ENCODE measurements at places on chromosomes 6 and 20.

DNA sequence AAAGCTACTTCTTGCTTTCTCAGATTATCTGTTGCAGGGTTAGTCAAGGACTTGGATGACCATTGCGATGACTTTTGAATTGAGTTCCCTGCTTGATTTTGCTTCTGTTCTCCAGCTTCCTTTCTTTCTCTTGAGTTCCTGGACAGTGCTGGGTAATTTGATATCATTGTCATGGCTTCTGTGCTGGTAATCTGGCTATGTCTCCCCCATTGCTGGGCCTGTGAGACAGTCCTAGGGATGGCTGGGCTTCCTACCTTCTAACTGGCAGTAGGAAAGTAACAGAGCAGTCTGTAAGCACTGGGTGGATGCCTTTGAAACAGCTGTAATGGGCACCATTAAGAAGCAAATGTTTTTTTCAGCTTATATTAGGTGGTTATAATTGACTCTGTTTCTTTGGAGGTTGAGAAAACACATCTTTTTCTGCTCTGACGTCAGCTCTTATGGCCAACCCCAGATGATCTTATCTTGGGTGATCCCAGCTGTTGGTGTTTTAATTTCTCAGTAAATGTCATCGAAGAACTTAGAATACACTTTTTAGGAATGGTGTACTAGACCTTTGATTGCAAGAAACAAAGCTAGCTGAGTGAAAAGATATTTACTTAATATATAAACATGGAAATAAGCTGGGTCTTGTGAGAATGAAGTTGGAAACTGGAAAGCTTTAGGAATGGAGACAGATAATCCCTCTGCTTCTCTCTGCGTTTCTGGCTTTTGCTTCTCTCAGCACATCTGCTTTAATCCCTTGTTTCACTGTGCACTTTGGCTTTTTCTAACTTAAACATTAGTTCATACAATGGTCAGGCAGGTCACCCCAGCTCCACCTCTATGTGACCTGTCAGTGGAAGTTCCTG is 195.0 kb upstream of the MAN1A1 start:
- no peak for DNase-seq

- DNase-seq, result peak; percentile 9
These were observed 173.4 kb downstream of the PLCB1 start for GRCh38 chr20:8305449-8305978.

GRCh38 chr20:43961541-43962471 is 47.2 kb downstream of the TOX2 start:
- DNase-seq, result no peak

GRCh38 chr20:13915284-13915683 is 75.1 kb downstream of the SEL1L2 start:
- no peak for DNase-seq

- no peak for DNase-seq
These were observed 2.6 kb downstream of the BLCAP start for GRCh38 chr20:37524859-37525708.

DNA sequence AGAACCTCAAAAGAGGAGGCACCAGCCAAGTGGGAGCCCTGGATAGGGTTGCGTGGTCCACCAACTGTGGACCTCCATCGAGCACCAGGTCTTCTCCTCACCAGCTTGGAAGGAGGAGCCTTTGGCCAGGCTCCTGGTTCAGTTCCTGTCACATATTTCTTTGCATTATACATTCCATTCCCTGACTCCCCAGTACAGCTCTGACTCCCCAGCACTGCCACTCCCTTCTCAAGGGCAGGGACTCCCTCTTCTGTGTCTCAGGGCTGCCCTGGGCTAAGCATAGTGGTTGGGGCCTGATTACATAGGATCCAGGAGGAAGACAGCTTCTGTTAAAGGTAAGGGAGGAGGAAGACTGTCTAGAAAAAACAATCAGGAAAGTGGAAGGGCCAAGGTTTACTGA is 91.1 kb downstream of the MRPL14 start:
- DNase-seq, result no peak

- no peak for DNase-seq
These were observed 55.4 kb upstream of the EPHA7 start for GRCh38 chr6:93474733-93475179.

GRCh38 chr6:25232479-25232878 is 46.7 kb upstream of the CARMIL1 start:
- no peak for DNase-seq

Measured in NCI-H774 (cell line).